ENCODE measurements at places on chromosomes 7 and 10. TPM values are rescaled to one million over a fixed set of nuclear protein-coding genes. Genes with fewer than 3 reads are reported as not detected.
A peak's percentile ranks its signal among the peaks of the same experiment; 100 is the strongest.

DNA sequence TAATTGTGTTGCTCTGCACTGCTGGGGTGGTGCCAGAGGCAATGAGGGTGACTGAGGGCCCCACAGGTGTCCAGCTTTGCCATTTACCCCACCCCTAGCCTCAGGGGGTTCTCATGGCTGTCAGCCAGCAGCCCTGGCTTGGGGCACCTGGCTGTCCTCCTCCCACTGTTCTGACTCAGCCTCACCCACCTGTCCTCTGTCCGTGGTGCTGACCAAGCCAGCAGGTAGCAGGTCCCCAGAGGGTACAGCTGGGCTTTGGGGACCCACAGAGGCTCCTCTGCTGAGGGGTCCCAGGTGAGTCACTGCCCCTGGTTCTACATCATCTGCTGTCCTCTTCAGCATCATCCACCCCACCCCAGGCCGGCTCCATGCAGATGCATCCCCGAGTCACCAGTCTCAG lies 32.2 kb upstream of the ZNF716 start:
- H3K27me3 ChIP-seq: no peaks in the 10 kb centered on the region
- no peaks in the 10 kb centered on the region for H3K36me3 ChIP-seq
- no peak overlapping the region for H3K4me3 ChIP-seq
- DNase-seq: no peak
- no peaks in the 10 kb centered on the region for H3K4me1 ChIP-seq

GRCh38 chr7:37311355-37311754 lies 137.3 kb downstream of the ELMO1 start:
- H3K27me3 ChIP-seq: no peaks in the 10 kb centered on the region
- no peak overlapping the region for H3K4me3 ChIP-seq
- DNase-seq: peak; percentile 63
- peaks cover 15% of the 10 kb centered on the region for H3K36me3 ChIP-seq
- peak overlapping the region; percentile 54 for H3K27ac ChIP-seq
- peaks cover 53% of the 10 kb centered on the region for H3K4me1 ChIP-seq

DNA sequence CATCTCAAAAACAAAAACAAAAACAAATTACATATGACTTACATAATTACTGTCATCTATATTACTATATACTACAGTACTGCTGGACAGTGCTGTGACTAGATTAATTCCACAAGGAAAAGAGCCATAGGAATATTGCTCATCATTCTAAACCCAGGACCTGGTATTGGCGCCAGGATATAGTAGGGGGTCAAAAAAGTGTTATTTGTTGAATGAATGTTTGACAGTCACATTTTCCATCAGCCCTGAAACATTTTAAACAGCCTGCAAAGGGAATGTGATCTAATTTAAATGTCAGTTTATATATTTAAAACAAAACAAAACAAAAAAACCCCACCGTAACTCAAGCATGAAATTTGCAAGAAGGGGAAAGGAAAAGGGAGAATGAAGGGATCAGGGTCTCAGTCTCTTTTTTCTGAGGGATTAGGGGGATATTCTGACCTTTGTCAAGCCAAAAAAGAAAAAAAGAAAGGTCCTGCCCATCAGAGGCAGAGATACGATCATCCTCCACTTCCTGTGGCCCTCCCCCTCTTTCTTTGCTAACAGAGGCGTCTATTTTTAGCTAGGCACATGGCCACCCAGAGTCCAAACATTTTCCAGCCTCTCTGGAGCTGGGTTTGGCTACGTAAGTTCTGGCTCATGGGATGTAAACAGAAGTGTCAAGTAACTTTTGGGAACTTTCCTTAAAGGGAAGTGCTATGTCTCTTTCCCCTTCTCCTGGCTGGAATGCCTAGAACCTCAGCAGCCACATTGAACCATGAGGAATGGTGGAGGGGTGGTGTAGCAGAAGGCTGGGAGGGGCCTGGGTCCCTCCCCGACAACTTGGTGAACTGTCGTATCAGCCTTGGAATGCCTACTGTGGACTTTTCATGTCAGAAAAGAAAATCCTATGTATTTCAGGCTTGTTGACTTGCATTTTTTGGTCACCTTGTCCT lies 44.6 kb upstream of the DLG5 start:
- H3K4me1 ChIP-seq: peaks cover 9% of the 10 kb centered on the region
- DNase-seq: no peak
- no peaks in the 10 kb centered on the region for H3K27me3 ChIP-seq
- no peak overlapping the region for H3K4me3 ChIP-seq

DNA sequence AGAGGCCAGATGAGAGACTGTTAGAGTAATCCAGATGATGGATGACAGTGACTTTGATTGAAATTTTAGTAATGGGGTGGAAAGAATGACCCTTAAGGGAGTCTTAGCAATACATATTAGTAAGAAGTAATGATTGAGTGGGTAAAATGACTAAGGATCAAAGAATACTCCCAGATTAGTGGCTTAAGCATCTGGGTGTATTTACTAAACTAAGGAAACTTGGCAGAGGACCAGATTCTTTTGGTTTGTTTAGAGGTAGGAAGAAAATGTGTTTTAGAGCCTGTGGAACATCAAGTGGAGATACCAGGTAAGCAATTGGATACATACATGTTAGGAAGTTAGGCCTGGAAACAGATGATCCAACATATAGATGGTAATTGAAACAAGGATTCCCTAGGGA lies 58.8 kb upstream of the ADRA2A start:
- no peaks in the 10 kb centered on the region for H3K27me3 ChIP-seq
- no peak for DNase-seq
- H3K27ac ChIP-seq: no peak overlapping the region
- no peaks in the 10 kb centered on the region for H3K4me1 ChIP-seq
- H3K36me3 ChIP-seq: no peaks in the 10 kb centered on the region
- no peak overlapping the region for H3K4me3 ChIP-seq

DNA sequence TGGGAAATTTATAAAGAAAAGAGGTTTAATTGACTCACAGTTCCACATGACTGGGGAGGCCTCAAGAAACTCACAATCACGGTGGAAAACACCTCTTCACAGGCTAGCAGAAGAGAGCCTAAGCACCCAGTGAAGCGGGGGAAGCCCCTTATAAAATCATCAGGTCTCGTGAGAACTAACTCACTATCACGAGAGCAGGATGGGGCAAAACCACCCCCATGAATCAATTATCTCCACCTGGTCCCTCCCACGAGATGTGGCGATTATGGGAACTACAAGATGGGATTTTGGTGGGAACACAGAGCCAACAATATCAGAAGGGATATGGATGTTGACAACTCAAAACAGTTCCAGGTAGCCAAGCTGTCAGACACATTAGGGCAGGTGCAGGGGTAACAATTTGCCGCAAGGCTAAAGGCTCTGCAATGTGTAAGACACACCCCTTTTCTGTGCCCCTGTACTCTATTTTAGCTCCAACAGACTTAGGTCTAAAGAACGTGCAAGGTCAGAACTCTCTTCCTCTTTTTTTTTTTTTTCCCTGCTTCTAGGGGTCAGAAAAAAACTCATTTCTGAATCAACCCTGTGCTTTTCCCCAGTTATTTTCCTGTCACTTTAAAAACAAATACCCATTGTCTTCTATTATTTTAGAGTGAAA lies 30.7 kb upstream of the RBM20 start:
- no peak for DNase-seq
- H3K36me3 ChIP-seq: no peaks in the 10 kb centered on the region
- H3K27ac ChIP-seq: no peak overlapping the region

- DNase-seq: no peak
- no peak overlapping the region for H3K27ac ChIP-seq
- H3K4me1 ChIP-seq: no peaks in the 10 kb centered on the region
- no peak overlapping the region for H3K4me3 ChIP-seq
- H3K36me3 ChIP-seq: no peaks in the 10 kb centered on the region
Measured at GRCh38 chr10:19872504-19873271, 56.5 kb downstream of the PLXDC2 start.

DNA sequence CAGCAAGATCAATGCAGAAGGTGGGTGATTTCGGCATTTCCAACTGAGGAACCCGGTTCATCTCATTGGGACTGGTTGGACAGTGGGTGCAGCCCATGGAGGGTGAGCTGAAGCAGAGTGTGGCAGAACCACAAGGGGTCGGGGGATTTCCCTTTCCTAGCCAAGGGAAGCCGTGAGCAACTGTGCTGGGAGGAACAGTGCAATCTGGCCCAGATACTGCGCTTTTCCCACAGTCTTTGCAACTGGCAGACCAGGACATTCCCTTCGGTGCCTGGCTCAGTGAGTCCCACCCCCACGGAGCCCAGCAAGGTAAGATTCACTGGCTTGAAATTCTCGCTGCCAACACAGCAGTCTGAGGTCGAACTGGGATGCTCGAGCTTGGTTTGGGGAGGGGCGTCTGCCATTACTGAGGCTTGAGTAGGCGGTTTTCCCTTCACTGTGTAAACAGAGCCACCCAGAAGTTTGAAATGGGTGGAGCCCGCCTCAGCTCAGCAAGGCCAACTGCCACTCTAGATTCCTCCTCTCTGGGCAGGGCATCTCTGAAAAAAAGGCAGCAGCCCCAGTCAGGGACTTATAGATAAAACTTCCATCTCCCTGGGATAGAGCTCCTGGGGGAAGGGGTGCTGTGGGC lies 58.6 kb upstream of the SLC26A5 start:
- no peaks in the 10 kb centered on the region for H3K36me3 ChIP-seq
- H3K27me3 ChIP-seq: no peaks in the 10 kb centered on the region
- H3K4me1 ChIP-seq: no peaks in the 10 kb centered on the region
- no peak overlapping the region for H3K27ac ChIP-seq

GRCh38 chr10:66927251-66927935 lies 1.6 kb downstream of the LRRTM3 start:
- H3K4me1 ChIP-seq: peaks cover 4% of the 10 kb centered on the region
- no peak overlapping the region for H3K4me3 ChIP-seq
- no peak for DNase-seq
- H3K27ac ChIP-seq: no peak overlapping the region

DNA sequence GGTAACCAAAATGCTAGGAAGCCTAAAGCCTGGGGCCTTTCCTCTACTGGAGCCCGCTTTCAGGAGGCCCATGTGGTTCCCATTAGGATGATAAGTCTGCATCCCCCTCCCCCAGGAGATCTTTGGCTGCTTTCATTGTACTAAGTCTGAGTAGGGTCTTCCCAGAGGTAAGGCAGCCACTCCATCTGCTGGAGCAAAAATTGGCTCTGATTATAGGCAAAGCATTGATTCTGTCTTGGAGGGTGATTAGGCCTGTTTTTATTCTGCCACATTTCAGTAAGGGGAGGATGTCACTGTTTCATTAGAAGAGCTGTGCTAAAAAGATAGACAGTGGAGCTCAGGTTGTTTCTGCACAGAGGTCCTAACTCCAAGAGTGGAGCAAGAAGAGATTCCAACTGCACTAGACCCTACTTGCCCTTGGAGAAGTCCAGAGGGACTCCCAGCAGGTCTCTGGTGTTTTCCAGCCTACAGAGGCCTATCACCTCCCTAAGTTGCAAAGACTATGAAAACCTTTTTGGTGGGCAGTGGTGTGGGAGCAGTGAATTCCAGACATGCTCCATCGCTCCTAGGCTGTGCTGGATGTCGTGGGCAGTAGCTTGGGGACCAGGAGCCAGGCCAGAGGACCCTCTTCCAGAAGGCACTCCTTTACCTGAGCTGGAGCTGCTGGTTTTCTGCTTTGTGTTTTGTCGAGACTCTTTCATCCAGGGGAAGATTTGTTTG lies 7.1 kb upstream of the HOXA2 start:
- H3K36me3 ChIP-seq: no peaks in the 10 kb centered on the region
- H3K4me1 ChIP-seq: no peaks in the 10 kb centered on the region
- peaks cover 2% of the 10 kb centered on the region for H3K27me3 ChIP-seq
- DNase-seq: no peak
- no peak overlapping the region for H3K27ac ChIP-seq

GRCh38 chr7:115635876-115636275 lies 394.7 kb downstream of the TFEC start:
- H3K27me3 ChIP-seq: no peaks in the 10 kb centered on the region
- no peak overlapping the region for H3K27ac ChIP-seq
- DNase-seq: no peak
- no peaks in the 10 kb centered on the region for H3K36me3 ChIP-seq
- H3K4me3 ChIP-seq: no peak overlapping the region

- H3K4me3 ChIP-seq: no peak overlapping the region
- H3K27me3 ChIP-seq: no peaks in the 10 kb centered on the region
- no peaks in the 10 kb centered on the region for H3K36me3 ChIP-seq
- no peaks in the 10 kb centered on the region for H3K4me1 ChIP-seq
- DNase-seq: no peak
Measured at GRCh38 chr7:135273581-135273980, 39.9 kb downstream of the STRA8 start.

DNA sequence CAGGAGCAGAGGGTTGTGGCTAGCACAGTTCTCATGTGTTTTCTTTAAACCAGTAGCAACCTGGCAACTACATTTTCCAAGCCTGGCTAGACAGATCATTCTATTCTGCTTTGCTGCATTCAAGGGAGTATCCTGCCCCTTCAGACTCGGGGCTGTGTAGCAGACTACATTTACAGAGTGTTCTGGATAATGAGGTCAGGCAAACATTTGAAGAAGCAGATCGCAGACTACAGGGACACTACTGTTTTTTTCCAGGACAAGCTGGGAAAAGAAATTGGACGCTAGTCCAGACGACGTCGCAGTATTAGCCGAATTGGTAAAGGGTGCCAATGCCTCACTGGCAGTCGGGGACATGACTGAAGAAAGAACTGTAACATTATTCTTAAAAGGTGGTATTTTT lies 61.0 kb upstream of the PAPSS2 start:
- no peak overlapping the region for H3K27ac ChIP-seq
- H3K27me3 ChIP-seq: no peaks in the 10 kb centered on the region
- DNase-seq: no peak
- no peak overlapping the region for H3K4me3 ChIP-seq
- H3K36me3 ChIP-seq: no peaks in the 10 kb centered on the region
- no peaks in the 10 kb centered on the region for H3K4me1 ChIP-seq

DNA sequence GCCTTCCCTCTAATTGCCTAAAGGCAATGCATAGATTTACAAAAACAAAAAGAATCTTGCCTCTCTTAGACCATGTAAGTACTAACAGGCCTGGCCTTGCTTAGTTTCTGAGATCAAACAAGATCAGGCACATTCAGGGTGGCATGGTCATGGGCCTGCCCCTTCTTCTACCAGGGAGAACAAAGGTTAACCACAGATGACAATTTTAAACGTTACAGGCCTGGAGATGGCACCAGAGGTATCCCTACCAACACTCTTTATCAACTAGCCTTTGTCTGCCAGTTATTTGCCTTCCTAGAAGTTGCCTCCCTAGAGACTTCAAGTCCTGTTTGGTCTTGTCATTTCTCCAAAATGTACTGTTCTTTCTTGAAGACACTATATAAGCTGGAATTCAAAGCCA lies 252.6 kb downstream of the DOCK4 start:
- no peaks in the 10 kb centered on the region for H3K27me3 ChIP-seq
- no peak overlapping the region for H3K4me3 ChIP-seq
- no peak for DNase-seq
- H3K27ac ChIP-seq: no peak overlapping the region
- no peaks in the 10 kb centered on the region for H3K36me3 ChIP-seq
- no peaks in the 10 kb centered on the region for H3K4me1 ChIP-seq

DNA sequence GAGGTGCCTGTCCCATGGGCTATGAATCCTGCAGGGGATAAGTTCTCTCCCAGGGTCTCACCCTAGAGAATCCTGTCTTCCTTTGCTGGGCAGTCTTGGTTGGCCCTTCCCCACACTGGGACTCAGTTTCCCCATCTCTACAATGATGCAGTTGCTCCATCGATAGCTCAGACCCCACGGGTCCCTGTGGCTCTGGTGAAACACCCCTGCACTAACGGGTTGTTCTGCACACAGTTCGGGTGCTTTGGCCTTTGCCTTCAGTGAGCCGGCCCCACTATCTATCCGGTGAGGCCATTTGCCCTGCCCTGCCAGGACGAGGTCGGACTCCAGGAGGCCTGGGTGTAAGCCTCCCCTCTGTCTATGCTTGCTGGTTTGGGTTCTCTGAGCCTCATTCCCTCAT lies 76.5 kb upstream of the PCBD1 start:
- H3K4me1 ChIP-seq: no peaks in the 10 kb centered on the region
- no peaks in the 10 kb centered on the region for H3K27me3 ChIP-seq
- H3K36me3 ChIP-seq: no peaks in the 10 kb centered on the region
- H3K27ac ChIP-seq: no peak overlapping the region

EEPD1 gene
- 8.0 TPM for total RNA-seq

INTS15 gene
- total RNA-seq: 56.6 TPM

PTN gene
- total RNA-seq: not detected

EPDR1 gene
- 0.19 TPM for total RNA-seq
